ENCODE measurements at places on chromosomes 16 and 17.

DNA sequence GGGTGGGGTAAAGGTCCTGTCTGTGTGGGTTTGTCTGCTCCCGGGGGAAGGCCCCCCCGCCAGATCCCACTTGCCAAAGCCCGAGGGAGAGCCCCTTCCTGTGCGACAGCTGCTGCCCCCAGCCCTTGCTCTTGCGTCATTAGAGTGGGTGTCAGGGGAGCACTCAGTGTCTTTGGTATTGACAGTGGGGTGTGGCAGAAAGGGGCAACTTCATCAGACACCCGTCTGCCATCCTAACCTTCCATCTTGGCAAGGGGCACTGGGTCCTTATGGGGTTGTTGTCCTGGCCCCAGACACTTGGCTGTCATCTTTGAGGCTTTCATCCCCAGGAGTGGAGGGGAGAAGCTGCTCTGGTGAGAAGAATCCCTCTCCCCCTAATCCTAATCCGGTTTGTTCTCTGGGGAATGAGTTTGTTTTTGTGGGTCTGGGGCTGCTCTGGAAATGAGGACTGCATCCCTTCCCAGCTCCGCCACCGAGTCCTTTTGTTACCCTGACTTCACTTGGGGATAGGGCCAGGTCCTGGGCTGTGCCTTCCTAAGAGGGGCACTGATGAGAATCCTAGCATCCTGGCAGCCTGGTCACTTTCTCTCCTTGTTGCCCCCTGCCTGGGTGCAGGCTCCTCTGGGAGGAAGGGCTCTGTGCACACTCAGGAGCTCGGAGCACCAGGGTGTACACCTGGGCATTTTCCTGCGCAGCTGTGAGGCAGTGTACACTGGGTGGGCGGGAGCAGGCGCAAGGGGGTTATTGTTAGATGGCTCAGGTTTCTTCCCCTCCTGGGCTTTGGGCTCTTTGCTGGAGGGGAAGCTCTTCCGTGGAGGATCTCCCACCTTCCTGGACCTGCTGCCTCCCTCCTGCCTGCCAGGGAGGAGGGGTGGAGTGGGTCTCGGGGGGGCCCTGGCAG lies 21.1 kb downstream of the GJD3 start:
- no peak for DNase-seq

- no peak for DNase-seq
Measured at GRCh38 chr16:56672761-56673536, 3.3 kb downstream of the MT1H start.

DNA sequence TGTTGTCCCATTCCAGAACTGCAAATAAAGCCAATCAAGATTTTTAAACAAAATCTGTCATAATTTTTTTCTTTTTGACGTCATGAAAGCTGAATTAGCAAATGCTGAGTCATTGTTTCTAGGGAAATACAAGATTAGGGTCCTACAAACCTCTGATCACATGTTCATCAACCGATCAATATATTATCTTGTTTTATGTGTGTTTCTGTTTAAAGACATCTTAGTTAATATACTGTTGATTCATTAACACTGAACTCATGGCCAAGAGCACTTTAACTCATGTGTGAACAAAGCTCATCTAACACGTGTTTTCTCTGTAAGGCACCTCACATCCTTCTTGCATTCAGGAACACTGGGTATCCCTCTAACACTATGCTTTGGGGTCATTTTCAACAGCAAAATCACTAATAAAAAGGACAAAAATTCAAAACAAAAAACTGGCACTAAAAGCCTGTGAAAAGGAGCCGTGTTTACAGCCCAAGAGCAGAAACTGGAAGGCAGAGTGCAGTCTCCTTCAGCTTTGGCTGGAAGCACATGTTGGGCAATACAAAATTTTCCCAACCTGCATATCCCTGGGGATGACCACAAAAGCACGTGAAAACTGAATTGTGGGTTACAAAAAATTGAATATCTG lies 102.5 kb downstream of the PARN start:
- no peak for DNase-seq

GRCh38 chr17:82972836-82973372 lies 106.5 kb upstream of the METRNL start:
- no peak for DNase-seq

DNA sequence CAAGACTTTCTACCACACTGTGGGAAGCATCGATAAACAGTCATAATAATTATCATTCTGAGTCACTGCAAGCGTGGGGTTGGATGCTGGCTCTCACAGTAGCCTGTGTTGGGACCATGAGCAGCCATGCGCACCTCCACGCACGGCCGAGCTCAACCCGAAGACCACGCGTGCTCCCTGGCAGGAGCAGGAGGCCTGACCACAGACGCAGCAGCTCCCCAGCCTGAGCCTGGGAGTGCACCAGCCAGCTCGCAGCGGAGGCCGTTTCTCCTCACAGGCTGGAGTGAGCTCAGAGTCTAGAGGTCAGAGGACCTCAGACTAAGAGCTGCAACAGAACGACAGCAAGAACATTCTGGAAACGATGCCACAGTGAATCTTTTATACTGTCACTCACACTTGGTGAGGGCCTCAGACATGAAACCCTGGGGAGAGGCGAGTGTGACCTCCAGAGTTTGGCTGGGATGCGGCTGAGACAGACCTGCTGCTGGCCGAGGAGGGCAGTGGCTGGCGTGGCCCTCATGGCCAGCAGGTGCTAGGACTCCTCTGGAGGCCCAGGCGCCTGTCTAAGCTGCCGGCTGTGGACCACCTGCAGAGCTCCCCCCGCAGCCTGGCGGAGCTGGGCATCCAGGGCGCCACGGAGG lies 6.0 kb downstream of the NDUFAF8 start:
- DNase-seq: no peak

DNA sequence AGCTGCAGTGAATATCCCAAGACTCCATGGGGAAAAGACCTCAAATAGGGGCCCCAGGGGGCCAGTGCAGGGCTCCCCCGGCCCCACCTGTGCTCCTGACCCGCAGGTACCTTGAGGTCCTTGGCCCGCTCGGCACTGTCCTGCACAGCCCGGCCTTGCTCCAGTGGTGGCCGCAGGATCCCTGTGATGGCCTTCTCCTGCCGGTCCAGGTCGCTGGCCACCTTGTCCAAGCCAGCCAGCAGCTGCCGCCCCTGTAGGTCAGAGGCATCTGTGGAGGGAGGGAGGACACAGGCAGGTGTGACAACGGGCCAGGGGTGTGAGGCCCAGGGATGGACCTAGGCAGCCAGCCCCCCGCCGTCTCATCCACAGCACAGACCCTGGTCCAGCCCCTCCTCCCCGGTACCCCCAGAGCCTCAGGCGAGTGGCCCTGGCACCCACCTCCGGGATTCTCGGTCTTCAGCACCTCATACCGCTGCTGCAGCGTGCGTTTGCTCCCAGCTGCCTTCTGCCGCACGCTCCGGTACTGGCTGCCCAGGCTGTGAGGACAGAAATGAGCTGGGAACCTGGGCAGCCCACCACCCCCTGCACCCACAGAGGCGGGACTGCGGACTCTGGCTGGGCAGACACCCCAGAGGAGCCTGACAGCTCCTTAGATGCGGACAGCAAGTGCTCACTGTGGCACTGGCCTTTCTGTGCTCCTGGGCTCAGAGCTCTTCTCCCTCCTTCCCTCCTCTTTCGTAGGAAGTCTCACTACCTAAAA lies 43.7 kb downstream of the PPL start:
- DNase-seq: no peak

- no peak for DNase-seq
Measured at GRCh38 chr17:29621751-29622194, 939 bp downstream of the CORO6 start.

GRCh38 chr17:58302171-58302918 lies 21.6 kb upstream of the MPO start:
- no peak for DNase-seq

GRCh38 chr17:70552230-70552981 lies 383.1 kb downstream of the KCNJ2 start:
- DNase-seq: peak; percentile 78

- no peak for DNase-seq
Measured at GRCh38 chr17:80655608-80656007, 111.0 kb downstream of the RPTOR start.

GRCh38 chr16:57256601-57257395 lies 11.7 kb downstream of the ARL2BP start:
- peak; percentile 55 for DNase-seq

- no peak for DNase-seq
Measured at GRCh38 chr16:61435346-61435745, 600.9 kb downstream of the CDH8 start.

DNA sequence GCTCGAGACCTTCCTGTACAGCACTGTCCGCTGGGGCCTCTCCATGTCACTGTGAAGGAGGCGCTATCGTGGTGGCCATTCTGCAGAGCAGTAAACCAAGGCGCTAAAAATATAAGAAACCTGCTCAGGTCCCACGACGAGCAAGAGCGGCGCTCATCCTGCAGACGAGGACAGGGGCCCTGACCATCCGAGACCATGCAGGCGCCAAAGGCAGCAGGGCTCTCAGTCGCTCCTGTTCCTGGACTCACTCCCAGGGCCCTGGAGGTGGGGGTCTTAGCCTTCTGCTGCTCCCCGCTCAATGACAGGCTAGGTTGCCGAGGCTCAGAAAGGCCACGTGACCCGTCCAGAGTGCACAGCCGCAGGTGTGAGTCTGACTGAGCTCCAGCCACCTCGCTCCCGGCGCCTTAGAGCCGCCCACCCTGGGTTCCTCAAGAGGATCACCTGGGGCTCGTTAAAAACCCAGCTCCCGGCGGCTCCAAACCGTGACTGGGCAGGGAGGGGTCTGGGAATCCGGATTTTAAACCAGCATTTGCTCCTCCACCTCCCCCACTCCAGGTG lies 509 bp upstream of the ATP2C2 start:
- DNase-seq: no peak

GRCh38 chr17:17613708-17614114 lies 22.2 kb upstream of the PEMT start:
- peak; percentile 82 for DNase-seq

GRCh38 chr17:36149296-36149820 lies 27.1 kb downstream of the TBC1D3B start:
- DNase-seq: peak; percentile 95

DNA sequence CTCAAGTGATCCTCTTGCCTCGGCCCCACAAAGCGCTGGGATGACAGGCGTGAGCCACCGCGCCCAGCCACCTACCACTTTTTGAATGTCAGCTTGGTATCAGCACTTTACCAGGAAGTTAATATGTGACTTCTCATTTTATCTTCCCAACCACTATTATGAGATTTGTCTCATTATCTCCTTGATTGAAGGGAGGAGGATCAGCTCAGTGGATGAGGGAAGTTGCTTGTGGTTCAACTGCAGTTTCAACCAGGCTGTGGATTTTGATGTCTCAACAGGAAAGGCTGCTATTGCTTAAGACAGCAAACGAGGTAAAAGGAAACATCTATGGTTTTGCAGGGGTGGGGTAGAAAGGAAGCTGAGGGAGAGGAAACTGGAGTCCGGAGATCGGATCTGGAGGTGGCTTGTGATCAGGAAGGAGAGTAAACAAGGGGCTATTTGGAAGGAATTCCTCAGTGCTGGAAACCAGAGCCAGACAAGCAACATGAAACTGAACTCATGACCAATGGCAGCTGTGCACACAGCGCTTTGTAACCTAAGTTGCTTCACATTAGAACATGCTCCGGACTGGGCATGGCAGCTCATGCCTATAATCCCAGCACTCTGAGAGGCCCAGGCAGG lies 180.5 kb downstream of the VPS53 start:
- peak; percentile 95 for DNase-seq

DNA sequence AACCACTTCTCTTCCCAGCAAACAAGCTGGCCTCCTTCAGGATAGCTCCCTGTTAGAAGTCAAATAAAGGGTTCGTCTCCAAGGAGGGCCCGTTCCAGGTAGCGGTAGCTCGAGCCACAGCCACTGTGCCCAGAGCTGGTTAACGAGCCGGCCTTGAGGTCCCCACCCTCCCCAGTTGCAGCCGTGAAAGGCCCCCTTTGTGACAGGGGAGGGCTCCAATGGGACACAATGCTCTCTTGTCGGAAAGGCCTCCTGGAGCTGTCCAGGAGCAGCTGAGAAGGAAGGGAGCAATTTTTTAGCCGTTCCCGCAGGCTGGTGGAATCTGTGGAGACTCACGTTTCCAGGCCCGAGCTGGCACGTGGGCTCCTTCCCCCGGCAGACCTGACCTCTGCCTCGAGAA lies 29.9 kb upstream of the FOXF1 start:
- no peak for DNase-seq

GRCh38 chr17:17621254-17621653 lies 29.7 kb upstream of the PEMT start:
- no peak for DNase-seq

GRCh38 chr16:27759301-27759871 lies 209.4 kb downstream of the KATNIP start:
- DNase-seq: no peak

GRCh38 chr16:4217204-4218131 lies 24.4 kb downstream of the SRL start:
- DNase-seq: no peak

DNA sequence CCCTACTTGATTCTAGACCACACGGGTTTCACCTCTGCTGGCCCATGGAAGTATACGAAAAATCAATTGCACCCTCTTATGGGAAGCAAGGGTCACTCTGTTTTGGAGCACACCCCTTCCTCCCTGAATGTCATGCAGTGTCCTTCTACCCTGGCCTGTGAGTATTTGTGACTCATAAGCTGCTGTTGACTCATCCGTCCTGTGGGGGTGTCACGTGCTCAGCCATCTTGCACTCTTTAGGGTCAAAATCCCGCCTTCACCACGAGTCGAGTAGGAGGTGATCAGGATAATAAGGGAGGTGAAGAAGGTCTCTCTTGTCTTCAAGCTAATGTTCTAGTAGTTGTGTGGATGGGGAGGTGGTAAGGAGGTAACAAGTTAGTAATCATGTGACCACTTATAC lies 341.0 kb upstream of the EEF2KMT start:
- no peak for DNase-seq

GRCh38 chr17:27521281-27522027 lies 65.2 kb downstream of the KSR1 start:
- DNase-seq: no peak

DNA sequence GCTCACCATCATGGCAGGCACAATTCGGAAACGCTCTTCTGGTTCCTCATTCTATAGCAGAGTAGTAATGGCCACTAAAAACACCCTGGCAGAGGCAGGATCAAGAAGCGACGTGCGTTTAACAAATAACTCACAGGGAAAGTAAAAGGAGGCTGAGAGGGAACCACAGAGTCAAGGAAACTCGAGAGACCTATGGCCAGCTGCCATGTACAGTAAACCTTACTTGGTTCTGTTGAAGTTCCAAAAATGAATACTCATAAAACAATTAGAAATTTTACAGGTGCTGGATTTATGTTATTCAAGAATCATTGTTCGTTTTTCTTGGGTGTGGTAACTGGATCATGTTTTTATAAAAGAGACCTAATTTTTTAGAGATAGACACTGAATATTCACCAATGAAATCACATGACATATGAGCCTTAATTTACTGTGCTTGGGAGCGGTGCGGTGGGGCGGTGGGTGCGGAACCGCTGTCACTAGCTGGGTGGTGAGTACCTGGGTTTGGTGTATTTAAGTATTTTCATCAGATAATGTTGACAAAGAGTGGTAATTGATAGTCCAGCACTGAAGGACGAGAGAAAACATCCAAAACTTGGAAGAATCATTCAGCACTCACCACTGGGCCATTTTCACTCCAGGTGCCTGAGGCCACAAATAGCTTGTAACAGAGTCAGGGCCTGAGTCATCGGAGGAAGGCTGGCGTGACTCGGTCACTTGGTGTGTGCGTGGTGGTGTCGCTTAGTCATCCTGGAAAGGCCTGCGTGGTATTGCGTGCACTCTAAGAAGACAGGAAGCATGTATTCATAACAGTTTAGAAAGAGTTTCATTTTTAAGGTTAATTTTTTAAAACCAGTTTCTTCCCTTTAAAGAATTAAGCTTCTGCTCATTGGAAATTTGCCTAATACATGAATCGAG lies 135.4 kb upstream of the CHMP6 start:
- peak; percentile 86 for DNase-seq
